ENCODE measurements at places on chromosomes 6 and 20.
A peak's percentile ranks its signal among the peaks of the same experiment; 100 is the strongest.

- no peak for DNase-seq
Measured at GRCh38 chr6:32936239-32937152, 4.3 kb downstream of the HLA-DMB start.

DNA sequence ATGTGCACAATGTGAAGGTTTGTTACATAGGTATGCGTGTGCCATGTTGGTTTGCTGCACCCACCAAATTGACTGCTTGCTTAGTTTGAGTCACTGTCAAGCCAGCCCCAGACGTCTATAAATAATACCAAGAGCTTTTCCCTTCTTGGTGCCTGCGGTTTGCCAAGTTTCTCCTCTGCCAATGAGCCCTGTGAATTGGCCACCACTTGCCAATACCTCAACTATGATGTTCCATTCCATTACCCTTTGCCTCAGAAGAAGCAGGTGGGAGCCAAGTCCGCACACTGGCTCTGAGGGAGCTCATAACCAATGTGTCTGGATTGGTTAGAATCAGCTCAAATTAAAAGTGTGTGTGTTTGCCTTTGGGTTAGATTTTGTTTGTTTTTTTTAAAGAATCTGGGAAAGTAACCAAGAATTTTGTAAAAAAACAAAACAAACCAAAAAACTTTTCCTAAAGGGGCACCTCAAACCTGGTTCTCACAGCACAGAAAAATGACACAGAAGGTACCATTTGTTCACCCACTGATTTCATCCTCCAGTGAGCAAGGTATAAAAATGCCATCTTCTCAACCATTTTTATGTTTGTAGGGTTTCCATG lies 244.7 kb upstream of the PRND start:
- no peak for DNase-seq

GRCh38 chr20:42309050-42309449 lies 690.9 kb upstream of the CHD6 start:
- no peak for DNase-seq

DNA sequence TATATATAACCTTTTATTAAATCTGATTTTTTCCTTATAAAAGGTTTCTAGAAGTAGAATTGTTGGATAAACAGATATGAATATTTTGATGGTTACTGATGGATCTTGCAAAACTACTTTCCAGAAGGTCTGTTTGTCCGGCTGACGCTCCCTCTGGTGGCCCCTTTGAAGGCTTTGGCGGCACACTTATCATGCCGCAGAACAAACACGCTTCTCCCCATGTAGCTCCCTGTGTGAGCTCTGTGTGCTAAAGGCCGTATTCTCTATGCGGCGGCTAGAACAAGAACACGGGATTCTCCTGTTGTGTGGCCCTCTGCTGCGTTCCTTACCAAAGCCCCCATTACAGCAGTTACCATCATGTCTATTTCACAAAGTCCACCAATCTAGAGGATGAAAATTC lies 30.0 kb downstream of the PPP1R3G start:
- no peak for DNase-seq

DNA sequence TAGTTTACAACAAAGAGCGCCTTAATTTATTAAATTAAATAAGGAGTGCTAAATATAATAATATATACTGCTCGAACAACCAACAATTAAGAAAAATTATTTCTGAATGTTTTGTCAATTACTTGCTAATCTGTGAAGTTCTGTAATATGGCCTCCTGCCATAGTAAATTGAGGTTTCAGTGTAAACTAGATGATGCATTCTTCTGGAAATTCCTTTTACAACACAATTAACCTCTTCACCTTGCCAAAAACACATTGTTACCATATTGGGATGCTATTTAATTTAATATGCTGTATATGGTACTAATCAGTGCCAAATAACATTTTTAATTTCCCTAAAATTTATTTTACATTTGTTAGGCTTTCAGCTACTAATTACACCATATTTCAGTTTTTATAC lies 808.4 kb upstream of the CITED2 start:
- DNase-seq: no peak

DNA sequence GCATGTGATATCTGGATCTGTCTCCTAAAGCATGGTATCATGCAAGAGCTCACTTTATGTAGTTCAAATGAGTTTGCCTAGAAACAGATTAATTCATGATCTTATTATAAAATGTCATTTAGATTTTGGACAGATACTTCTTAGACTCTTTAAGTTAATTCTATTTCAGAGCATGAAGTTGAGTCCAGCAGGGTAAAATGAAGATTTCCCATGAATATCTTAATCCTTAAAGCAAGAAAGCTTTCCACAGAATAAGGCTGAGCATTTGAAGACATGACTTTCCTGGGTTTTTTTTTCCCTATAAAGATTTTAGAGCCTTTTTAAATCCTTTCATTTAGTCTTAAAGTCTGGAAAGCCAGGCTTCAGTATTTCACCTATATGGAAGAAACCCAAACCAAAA lies 556.0 kb upstream of the GJE1 start:
- no peak for DNase-seq

- no peak for DNase-seq
Measured at GRCh38 chr6:6315660-6316059, 4.8 kb downstream of the F13A1 start.

DNA sequence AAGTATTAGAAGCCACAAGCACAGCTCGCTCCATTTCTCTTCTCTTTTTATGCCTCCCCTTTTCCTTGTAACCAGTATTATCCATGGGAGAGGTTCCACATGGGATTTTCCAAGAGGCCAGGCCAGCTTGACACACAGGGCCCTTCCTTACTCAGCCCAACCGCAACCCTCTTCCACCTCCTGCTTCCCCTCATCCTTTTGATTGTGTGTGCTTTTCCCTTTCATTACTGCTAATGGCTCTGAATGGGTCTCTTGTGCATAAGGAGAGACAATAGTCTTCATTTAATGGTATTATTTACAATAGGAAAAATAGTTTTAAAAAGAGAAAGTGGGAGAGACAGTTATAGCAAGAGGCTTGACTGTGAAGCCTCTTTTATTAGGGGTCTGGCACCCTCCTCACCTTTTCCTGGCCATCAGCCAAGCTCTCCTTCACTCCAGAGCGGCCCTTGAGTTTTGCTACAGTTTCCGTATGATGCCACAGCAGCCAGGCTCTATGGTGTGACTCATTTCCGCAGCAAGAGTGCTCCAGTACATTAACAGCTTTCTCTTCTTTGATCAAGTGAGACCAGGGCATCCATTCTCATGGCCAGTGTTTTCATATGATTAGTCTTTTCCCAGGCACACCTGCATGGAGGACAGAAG lies 579.5 kb downstream of the TFAP2B start:
- DNase-seq: no peak

DNA sequence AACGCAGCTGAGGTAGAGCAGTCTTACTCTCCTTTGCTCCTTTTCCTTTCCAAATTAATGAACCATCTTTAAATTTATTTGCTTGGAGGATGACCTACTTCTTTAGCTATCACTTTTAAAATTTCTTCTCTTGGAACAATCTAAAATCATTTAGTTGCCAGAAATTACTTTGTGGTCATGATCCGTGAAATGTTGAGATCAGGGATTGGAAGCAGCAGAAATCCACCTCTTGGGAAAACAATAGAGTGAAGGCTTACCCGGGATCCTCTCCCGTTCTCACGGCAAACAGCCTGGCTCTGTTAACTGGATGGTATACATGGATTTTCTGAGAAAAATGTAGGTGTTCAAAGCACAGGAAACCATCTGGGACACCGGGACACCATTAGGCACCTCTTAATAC lies 7.7 kb downstream of the AKAP12 start:
- DNase-seq: no peak

DNA sequence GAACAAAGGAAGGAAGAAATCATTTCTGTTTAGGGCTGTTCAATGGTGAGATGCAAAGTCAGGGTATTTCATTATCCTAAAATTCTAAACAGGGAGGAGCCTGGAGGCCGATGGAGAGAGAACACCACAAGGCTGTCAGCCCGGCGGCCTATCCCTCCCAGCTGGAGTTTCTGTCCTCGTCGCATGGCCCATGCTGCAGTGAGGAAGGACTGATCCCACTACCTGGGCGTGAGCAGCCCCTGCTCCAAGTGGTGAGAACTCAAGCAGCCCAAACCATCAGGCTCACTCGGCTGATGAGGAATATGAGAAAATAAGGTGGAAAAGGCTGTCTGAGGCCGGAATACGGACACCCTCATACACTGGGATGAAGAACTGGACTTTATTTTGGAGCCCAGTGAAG lies 30.8 kb downstream of the DIDO1 start:
- no peak for DNase-seq

- DNase-seq: no peak
Measured at GRCh38 chr6:29617782-29618554, 15.0 kb downstream of the GABBR1 start.

DNA sequence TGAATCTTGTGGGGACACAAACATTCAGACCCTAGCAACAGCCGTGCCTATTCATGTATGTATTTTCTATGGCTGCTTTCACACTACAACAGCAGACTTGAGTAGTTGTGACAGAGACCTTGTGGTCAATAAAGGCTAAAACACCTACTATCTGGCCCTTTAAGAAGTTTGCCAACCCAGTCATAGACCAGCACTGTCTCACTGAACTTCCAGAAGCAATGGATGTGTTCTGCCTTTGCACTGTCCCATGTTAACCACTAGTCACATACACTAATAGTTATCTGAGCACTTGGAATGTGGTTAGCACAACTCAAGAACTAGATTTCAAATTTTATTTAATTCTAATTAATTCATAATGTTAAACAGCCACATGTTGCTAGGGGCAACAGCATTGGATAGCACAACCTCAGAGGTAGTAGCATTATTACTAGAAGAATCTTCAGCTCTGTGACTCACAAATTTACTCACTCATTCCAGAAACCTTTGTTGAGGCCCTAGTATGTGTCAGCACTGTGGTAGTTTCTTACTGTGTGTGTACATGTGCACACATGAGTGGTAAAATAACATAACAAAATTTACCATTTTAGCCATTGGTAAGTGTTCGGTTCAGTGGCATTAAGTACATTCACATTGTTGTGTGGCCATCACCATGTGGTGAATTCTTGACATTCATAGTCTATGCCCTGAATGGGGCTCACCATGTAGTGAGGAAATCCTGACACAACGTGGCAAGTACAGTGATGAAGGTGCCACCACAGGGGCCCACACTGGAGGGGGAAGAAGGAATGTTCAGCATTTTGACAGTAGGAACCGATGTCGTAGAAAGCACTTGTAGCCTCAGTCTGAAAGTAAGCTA lies 107.3 kb downstream of the CEP57L1 start:
- DNase-seq: no peak

GRCh38 chr6:148193063-148193680 lies 149.5 kb upstream of the SASH1 start:
- no peak for DNase-seq

DNA sequence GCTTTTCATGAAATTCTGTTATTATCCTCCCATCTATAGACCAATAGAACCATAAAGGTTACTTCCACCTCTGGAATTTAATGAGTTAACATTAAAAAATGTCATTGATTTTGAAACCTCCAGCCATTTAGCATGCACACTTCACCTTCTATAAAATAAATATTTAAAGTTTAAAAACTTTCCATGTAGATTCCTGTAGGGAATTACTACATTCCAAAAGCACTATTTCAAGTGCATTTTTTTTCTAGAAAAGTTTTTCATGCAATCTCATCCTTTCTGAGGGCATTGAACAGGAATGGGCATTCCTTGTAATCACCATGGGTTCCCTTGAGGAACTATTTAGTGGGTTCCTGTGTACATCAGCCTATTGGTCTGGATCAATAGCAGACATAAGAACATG lies 253.8 kb upstream of the RIN2 start:
- DNase-seq: no peak

DNA sequence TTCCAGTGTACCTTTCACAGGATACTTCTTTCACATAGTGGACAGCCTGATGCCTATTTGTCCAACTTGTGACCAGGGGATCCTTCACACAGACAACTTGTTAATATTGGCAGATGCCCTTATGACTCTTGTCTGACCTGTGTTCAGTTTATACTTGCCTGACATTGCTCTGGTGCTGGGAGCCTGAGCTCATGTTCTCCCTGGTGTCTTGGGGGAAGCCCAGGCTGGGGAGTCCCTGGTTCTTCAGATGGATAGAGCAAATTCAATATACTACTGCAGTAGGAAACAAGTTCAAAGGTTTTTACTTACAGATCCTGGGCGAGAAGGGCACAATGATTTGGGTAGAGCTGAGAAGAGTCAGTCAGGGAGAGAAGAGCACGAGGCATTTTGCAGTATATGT lies 76.1 kb downstream of the NKAIN2 start:
- no peak for DNase-seq

- DNase-seq: no peak
Measured at GRCh38 chr20:35511814-35512420, 17.5 kb downstream of the C20orf173 start.

- no peak for DNase-seq
Measured at GRCh38 chr6:134880487-134881190, 69.3 kb downstream of the ALDH8A1 start.

GRCh38 chr6:37323580-37323979 lies 30.2 kb upstream of the RNF8 start:
- DNase-seq: no peak

GRCh38 chr6:134295953-134296553 lies 21.9 kb downstream of the SGK1 start:
- DNase-seq: no peak

GRCh38 chr6:454148-454991 lies 62.8 kb downstream of the IRF4 start:
- no peak for DNase-seq

GRCh38 chr6:111423055-111423633 lies 59.9 kb downstream of the REV3L start:
- DNase-seq: no peak

DNA sequence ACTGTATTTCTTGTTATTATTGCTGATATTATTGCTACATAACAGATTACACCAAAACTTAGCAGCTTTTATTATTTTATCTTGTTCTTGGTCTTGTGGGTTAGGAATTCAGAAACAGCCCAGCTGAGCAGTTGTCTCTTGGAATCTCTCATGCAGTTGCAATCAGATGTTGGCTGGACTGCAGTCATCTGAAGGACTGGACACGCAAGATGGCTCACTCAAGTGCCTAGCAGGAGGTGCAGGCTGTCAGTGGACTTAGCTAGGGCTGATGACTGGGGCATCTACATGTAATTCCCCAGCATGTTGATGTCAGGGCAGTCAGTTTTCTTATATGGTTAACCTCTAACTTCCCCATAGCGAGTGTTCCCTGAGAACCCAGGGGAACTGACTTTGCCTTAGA lies 128.6 kb upstream of the PLCB4 start:
- DNase-seq: no peak

- peak; percentile 25 for DNase-seq
Measured at GRCh38 chr20:5674176-5674660, 76.0 kb upstream of the SHLD1 start.

- DNase-seq: no peak
Measured at GRCh38 chr20:38747495-38748096, 664 bp upstream of the ACTR5 start.
